Activated CD8-positive, alpha-beta memory T cell treated with anti-CD3 and anti-CD28 coated beads, Interleukin-2, amount 50 U/mL, for 4 hours (primary cell): ENCODE measurements at places on chromosomes 2 and 18.

- no peak for DNase-seq
These were observed 58.4 kb downstream of the LRATD1 start for GRCh38 chr2:14690926-14691325.

- no peak for DNase-seq
These were observed 166.4 kb upstream of the MGAT5 start for GRCh38 chr2:134087371-134087921.

GRCh38 chr2:184154438-184154837 lies 443.9 kb upstream of the ZNF804A start:
- DNase-seq = no peak

DNA sequence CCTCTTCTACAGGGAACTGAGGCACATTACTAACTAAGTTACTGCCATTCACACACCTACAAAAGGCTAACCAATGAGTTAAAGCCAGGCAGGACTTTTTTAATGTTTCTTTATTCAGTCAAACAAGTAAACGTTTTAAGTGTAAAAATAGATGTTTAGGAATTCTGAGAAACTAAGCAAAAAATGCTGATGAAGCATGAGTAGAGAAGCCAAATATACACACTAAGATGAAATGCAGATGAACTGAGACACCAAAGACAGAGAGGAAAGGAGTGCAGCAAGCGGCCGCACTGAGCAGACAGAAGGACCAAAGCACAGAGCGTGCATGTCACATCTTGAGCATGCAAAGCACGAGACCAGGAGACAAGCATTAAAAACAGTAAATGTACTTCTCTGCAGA lies 17.9 kb downstream of the L3MBTL4 start:
- no peak for DNase-seq

GRCh38 chr2:37585982-37586621 lies 85.3 kb downstream of the CDC42EP3 start:
- peak; percentile 69 for DNase-seq

DNA sequence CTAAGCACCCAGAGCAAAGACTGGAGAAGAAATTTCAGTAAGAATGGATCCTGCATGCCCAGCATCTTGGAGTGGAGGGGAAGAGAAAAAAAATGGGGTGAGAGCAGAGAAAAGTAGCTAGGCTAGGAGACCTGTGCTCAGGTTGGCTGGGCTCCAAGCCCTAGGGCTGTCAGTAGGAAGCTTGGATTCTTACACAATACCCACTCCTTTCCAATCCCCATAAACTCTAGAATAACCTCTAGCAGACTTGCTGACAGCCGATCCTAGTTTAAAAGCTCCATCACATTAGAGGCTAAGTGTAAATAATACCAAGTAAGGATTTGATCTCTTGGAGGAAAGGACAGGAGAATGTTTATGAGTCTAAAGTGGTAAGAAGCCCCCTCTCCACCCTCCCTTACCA lies 46.2 kb upstream of the NABP1 start:
- DNase-seq = no peak

- DNase-seq = peak; percentile 96
These were observed at the start of gene SEC11C for GRCh38 chr18:59139615-59140301. SEC11C (plus strand) TSS chr18:59139884; CDS start chr18:59139949, 65 bp downstream.

DNA sequence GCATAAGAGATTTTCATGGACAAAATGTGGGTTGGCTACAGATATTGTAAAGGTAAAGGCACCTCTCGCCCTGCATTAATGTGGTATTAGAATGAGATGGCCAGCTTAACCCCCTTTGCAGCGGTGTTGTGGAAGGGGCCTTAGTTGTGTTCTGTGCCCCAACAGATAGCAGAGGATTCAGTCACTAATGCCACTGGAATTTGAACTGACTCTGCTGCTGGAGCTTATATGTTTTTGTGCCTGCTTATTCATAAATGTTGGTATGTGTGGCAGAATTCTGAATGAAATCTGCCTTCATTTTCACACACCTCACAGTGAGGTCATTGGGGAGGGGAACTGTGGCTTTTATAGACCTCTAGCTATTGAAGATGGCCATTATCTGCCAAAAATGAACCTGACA lies 90.7 kb upstream of the ITGA6 start:
- no peak for DNase-seq

- DNase-seq = no peak
These were observed 1221.1 kb upstream of the ACVR2A start for GRCh38 chr2:146623771-146624170.
